ENCODE measurements at places on chromosomes 7 and 10. TPM values are rescaled to one million over a fixed set of nuclear protein-coding genes. Genes with fewer than 3 reads are reported as not detected.

- DNase-seq, result no peak
Observed at GRCh38 chr10:88271761-88272543, 311.2 kb downstream of the RNLS start.

DNA sequence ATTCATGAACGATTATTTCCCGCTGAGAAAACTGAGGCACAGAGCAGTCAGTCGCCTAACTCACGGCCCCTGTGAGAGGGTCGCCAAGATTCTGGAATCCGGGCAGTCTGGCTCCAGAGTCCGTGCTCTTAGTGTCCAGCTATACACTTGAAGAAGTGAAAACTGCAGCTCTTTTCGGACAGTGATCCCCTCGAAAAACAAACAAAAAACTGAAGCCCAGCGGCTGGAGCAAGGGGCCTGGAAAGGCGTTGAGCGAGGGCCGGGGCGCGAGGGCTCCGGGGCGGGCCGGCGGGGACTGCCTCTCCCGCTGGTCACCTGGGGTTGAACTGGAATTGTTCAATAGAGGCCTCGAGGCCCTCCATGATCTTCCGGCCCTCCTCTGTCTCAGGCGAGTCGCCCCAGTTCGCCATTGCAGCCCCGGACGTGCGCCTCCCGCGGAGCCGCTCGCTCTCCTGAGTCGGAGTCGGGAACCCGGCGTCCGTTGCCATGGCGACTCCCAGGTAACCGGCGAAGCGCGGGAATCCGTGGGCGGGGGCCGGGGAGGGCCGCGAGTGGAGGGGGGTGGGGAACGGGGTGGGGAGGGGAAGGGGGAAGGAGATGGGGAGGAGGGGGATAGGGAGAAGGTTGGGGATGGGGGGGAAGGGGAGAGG lies 881 bp downstream of the C10orf67 start:
- DNase-seq, result peak; percentile 82

GRCh38 chr7:28267012-28267411 lies 86.4 kb upstream of the JAZF1 start:
- no peak for DNase-seq

DNA sequence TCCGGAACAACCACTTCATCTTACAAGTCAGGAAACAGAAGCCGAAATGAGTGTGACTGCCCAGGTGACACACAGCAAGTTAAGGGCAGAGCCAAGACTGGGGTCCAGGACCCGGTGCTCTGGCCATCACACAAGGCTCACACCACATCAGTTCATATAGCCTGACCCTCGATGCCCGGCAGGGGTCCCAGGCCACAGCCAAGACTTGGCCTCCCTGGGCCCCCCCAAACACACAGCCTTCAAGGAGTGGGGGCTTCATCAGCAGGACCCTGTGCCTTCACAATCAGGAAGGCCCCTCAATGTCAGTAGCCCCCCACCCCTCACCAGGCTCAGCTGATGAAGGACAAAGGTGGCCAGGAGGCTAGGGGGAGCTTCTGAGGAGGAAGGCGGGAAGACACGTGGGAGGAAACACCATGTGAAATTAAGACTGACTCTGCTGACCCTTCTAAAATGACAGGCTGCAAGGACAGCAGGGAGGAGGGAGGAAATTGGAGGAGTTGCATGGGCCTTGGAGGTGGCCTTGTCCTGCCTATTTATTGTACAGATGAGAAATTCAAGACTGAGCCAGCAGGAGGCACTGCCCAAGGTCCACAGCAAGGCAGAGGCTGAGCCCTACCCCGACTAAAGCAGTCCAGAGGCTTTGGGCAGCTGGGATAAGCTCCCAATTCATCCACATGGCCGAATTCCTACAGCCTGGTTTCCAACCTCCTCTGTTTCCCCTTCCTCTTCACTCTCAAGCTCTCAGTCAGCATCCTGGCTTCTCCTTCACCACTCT lies 216.1 kb upstream of the ZMIZ1 start:
- no peak for DNase-seq

DNA sequence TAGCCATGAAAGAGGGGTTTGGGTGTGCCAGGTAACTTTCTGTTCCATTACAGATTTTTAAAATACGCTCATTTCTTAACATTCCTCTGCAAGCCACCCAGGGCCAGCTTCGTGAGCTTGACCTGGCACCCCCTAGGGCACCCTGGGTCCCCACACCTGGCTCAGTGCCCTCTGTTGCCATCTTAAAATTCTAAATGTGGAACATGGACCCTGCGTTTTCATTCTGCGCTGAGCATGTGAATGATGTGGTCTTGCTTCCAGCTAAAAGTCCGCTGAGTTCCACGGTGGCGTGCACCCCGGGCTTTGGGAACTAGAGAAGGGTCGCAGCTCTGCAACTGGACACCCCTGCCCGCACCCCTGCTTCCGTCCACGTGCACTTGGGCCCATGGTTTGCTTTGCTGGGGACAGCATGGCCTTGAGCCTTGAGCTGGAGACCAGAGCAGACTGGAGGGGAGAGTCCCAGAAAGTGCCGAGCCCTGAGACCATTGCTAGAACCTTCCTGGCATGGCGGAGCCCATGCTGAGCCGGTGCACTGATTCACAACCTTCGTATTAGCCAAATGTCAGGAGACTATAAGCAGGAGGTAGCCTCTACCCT lies 91.1 kb downstream of the RGS10 start:
- no peak for DNase-seq

DNA sequence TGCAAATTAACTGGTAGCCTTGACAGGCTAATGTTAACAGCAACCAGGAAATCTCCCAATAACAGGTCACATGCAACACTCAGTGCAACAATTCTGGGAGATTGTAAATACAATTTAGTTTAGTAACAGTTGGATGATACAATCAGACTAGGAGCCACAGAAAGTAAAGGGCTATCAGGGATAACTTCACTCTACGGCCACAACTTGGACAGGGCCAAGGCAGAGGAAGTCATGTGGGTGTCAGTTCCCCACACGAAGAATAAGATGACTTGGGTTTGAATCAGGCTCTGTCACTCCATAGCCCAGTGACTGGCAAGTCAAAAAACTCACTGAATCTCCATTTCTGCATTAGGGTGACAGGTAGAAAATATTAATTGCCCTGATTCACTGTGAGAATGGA lies 217.3 kb upstream of the CCDC6 start:
- DNase-seq, result no peak

DNA sequence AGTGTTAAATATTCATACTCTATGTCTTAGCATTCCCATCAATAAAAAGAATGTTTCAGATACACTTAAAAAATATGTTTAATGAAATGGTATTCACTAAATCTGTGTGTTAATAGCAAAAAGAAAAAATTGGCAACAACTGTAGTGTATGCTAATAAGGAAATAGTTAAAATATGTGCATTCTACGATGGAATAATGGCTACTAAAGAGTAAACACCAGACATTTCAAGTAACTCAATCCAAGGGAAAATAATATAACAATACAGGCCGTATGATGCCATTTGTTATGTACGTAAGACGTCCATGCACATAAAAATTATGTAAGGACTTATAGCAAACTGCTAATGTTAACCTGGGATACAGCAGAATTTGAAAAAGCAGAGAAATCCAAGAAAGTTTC lies 46.6 kb downstream of the MAD1L1 start:
- no peak for DNase-seq

DNA sequence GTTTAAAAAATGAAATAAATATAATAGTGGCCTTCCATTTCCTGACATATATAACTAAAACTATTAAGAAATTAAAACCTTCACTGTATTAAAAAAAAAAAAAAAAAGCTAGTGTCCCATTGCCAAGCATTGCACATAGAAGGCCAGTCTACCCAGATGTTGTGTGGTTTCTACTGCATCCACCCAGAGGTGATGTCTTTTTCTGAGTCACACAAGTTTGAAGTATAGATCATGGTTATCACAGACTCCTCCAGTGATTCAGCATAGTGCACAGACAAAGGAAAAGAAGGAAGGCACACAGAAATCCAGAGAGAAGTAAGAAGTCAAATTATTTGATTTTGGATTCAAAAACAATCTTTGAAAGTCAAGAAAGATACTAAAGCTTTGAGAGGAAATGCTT lies 429.0 kb downstream of the ETV1 start:
- DNase-seq, result no peak

DNA sequence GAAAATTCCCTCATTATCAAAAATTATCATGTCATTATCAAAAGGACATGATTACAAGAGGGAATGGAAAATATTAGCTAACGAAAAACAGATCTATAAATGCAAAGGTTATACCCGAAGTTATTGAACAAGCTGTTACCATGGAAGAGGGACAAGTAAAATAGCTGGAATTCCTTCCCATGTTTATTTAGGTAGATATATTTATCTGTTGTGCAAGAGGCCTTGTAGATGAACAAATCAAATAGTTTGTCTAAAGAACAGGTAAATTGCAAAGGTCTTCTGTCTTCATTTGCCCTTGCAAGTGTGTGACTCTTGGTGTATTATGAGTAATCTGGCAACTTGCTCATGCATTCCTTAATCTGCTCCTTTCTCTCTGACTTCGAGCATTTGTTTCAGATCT lies 1170.9 kb downstream of the SORCS1 start:
- no peak for DNase-seq

DNA sequence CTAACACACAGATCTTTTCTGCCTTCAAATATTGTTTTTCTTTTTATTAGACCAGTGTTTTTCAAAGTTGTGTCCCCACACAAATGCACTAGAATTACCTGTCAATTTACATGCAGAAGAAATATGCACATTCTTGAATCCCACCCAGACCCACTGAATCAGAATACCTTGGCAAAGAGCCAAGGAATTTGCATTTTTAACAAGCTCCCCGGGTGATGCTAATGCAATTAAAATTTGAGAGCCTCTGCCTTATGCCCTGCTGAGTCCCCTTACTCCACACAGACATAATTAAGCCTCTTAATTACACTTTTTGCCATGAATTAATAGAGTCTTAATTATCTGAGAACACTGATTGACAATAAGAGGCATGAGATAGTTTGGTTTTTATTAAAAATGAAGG lies 201.2 kb upstream of the GRB10 start:
- no peak for DNase-seq

DNA sequence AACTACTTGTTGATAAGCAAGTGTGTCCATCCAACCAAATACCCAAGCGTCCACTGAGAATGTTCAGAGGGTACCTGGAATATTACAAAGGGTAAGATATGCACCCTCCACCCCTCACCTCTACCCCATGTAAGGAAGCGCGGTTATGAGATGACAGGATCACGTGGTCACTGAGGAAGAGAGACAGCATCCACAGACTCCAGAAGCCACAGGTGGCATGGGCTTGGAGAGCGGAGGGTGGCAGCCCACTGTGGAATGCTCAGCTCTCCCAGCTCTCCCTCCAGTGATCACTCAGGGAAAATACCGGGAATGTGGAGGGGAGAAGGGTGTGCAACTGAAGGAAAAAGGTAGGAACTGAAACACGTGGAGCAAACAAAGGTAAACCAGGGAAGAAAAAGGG lies 25.7 kb downstream of the SFMBT2 start:
- DNase-seq, result no peak

DNA sequence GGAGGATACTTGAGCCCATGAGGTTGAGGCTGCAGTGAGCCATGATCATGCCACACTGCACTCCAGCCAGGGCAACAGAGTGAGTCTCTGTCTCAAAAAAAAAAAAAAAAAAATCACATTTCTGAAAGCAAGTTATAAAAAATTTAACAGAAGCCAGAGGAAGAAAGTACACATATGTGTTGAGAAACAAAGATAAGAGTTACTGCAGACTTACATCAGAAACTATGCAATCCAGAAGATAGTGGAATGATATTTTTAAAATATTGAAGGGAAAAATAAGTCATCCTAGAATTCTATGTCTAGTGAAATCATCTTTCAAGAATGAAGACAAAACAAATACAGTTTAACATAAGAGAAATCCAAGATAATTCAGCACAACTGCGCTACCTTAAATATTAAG lies 46.9 kb downstream of the ZNF518A start:
- DNase-seq, result no peak

The ZNF804B gene
- total RNA-seq, result not detected

The EBLN1 gene
- total RNA-seq, result not detected

The PVRIG gene
- 36.3 TPM for total RNA-seq

The STAM gene
- total RNA-seq, result 21.0 TPM

The GNAT3 gene
- not detected for total RNA-seq

The MMP21 gene
- total RNA-seq, result 0.68 TPM

The TBX20 gene
- not detected for total RNA-seq

Measured in spleen (tissue), 13 donors.